ENCODE measurements at places on chromosomes 1 and 21. TPM values are rescaled to one million over a fixed set of nuclear protein-coding genes. Genes with fewer than 3 reads are reported as not detected.

The NLRP3 gene
- polyA plus RNA-seq = 2.1 TPM

The CD1B gene
- polyA plus RNA-seq = not detected

- DNase-seq = no peak
These were observed 79.7 kb upstream of the LPGAT1 start for GRCh38 chr1:211910113-211910884.

DNA sequence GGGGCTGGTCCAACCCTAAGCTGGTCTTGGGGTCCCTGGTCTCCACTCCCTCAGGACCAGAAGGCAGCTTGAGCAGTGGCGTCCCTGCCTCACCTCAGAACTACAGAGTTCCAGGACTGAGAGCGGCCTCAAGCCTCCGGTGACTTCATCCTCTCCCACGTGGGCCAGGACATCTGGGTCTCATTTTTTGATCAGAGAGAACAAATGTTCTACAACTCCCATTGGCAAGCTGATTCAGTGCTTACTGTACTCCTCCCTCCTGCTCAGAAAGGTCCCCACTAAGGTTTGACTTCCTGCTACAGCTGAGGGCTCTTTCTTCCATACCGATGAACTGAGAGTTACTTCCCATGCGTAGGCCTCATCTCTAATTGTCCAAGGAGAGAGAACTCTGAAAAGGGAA lies 78.5 kb downstream of the PLXNA2 start:
- DNase-seq = no peak

- no peak for DNase-seq
These were observed 34.4 kb downstream of the TESK2 start for GRCh38 chr1:45456531-45456930.

- DNase-seq = peak; percentile 60
These were observed 22.7 kb downstream of the PGM1 start for GRCh38 chr1:63615768-63616420.

- no peak for DNase-seq
These were observed 9.0 kb downstream of the PRDX1 start for GRCh38 chr1:45512641-45513054.

DNA sequence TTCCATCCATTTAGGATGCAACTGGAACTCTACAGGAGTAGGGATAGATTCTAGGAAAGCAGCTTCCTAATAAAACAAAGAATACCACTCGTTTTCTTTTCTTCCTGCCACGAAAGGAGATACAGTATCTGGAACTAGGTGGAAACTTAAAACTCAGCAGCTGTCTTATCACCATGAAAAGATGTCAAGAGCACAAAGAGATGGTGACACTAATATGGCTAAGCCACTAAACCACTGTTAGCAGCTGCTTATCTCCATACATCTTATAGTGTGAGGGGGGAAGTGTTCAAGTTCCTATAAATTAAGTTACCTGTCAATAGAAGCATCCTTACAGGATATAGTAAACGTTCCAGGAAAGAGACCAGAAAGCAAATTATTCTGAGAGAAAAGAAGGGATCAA lies 162.5 kb downstream of the TYW3 start:
- DNase-seq = no peak

DNA sequence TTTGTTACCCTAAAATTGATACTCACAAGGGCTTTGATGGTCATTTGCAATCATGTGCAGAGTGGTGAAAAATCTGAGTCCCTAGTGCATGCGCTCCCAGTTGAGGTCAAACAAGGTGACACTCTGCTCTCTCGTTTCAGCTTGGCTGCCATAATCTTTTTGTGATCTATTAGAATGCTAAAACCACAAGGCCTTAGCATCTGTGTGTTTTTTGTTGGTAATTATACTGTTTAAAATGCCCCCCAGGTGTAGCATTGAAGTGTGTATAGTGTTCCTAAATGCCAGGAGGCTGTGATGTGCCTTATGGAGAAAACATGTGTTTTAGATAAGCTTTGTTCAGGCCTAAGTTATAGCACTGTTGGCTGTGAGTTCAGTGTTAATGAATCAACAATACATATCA lies 89.3 kb downstream of the PLD5 start:
- no peak for DNase-seq

GRCh38 chr1:222283147-222283768 lies 264.6 kb downstream of the HHIPL2 start:
- DNase-seq = no peak

DNA sequence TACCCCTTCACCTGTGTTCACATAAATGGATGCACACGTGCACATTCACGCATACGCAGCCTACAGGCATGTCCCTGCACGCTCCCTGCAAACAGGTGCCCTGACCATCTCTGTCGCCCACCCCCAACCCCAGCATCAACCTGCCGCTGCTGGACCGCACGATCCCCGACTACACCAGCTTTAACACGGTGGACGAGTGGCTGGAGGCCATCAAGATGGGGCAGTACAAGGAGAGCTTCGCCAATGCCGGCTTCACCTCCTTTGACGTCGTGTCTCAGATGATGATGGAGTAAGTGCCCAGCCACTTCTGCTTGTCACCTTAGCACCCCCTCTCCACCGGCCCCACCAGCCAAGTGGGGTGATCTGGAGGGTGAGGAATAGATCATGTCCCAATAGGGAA lies 60.4 kb downstream of the LACTBL1 start:
- DNase-seq = no peak

DNA sequence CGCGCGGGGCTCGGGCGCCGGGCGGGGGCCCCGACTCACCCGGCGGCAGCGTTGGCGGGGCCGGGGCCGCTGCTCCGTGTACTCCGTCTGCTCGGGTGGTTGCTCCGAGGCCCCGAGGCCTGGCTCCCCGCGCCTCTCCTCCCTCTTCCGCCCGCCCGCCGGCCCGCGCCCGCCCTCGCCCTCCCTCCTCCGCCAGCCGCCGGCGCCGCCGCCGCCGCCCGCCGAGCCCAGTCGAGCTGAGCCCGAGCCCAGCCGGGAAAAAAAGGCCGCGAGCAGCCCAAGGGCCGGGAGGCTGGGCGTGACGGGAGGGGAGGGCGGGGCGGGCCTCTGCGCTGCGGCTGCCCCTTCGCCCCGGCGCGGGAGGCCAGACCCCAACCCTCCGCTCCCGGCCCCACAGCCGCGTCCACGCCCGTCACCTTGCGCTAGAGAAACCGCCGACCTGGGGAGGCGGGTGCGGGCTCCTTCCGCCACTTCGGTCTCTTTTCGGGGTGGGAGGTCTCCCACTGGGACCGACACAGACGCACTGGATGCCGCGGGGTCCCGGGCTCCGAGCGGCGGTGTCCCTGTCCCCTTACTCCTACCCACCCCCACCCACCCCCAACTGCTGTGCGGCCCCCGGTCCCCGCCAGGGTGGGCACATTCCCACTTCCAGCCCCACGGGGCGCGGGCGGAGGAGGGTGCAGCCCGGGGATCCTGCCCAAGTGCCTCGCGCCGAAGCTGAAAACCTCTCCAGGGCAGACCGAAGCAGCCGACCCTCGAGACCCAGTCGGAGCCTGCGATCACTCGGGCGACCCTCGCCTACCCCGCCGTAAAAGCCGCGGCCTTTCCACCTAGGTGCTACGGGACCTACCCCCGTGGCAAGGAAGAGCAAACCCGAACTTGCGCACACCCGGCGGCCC lies at the start of gene CERS2:
Gene CERS2, minus strand, starts transcription at position 256 of the 899 bp plus-strand sequence. CDS start 5,745 bp downstream, outside the sequence.
- DNase-seq = peak; percentile 64

GRCh38 chr1:6011161-6011945 lies 19.1 kb upstream of the NPHP4 start:
- no peak for DNase-seq

DNA sequence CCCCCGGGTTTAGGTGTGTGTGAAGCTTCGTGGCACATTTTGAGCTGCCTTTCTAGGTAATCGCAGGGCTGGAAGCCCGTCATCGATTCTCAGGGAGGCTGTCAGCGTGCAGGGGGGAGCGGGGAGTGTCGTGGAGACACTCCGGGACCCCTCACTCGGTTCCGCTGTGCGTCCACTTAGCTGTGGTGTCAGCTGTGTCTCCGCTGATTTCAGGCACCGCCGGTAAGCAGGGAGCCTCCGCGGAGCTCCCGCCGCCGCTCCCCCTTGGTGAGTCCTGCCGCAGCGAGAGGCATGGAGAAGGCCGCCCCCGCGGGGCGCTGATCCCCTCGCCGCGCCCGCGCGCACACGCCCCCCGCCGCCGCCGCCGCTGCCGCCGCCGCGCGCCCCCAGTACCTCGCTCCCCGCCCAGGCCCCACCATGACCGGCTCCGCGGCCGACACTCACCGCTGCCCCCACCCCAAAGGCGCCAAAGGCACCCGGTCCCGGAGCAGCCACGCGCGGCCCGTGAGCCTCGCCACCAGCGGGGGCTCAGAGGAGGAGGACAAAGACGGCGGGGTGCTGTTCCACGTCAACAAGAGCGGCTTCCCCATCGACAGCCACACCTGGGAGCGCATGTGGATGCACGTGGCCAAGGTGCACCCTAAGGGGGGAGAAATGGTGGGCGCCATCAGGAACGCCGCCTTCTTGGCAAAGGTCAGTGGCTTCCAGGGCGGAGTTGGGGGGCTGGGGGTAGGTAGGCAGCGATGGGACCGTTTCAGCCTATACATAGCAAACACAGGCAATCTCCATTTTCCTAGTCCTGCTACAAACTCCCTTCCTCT lies 995 bp downstream of the VASH2 start:
- DNase-seq = no peak

DNA sequence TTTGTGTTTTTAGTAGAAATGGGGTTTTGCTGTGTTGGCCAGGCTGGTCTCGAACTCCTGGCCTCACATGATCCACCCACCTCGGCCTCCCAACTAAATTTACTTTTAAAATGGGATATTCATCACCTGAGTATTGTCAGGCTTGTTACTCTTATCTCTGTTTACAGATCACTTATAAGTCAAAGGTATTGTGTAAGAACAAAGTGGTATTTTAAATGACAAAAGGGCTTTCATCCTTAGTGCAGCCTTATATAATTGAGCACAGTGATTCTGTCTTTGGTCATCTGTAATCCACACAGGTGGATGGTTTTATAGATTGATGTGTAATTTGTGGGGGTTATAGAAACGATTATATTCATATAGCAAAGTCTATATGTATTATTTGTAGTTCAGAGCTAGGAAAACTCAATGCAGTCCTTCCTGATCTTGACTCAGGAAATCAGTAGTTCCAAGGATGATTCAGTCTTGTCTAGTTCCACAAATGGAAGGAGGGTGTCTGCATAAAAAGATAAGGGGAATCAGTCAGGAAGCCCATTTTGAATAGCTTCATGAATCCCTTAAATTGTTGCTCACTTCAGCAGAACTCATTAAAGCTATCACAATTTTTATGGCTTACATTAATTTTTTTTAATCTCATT lies 34.6 kb downstream of the STXBP3 start:
- DNase-seq = no peak

DNA sequence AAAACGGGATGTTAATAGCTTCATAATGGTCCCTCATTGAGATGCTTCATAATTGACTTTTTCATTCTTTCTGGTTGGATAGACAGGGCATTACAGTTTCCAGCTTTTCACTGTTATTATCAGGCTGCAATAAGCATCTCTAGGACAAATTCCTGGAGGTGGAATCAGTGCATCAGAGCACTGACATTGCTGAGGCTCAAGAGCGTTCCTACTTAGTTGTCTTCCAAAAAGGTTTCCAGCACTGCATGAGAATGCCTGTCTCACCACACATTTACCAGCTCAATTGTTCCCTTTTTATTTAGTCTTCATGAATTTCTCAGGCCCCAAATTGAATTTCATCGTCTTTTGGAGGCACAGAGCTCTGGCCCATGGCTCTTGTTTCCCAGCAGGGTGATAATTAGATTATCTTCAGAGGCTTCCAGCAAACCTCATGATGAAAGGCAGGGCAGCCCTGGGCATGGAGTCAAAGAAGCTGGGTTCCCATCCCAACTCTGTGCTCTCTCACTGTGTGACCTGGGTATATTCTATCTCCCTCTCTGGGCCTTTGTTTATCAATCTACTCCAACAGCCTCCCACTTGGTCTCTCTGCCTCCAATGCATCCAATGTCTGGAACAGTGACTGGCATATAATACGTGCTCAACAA lies 451.4 kb downstream of the PTPRU start:
- no peak for DNase-seq

DNA sequence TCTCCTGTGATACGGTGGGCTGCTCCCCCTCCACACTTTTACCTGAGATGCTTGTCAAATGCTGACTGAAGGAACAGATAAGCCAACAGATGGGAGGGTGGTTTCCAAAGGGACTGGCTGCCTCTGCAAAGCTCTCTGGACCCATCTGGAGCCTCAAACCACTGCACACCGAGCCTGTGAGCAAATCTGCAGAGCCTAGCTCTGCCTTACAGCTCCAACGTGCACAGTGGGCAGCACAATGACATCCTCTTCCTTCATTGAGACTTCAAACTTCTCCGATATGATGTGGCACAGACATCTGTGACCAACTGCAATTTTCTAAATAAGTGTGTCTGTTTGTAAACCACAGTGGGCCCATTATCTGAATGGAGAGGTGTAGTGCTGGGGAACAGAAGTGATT lies 26.2 kb upstream of the KNCN start:
- DNase-seq = no peak

- DNase-seq = no peak
These were observed 45.6 kb downstream of the ZZZ3 start for GRCh38 chr1:77636864-77637263.

- no peak for DNase-seq
These were observed 7.3 kb downstream of the RAB4A start for GRCh38 chr1:229278120-229278741.

Measured in left renal pelvis (tissue), 4 donors.